ENCODE measurements at places on chromosomes 5 and 9.

GRCh38 chr5:83724935-83725334 lies 4.3 kb upstream of the HAPLN1 start:
- DNase-seq = no peak

- no peak for DNase-seq
These were observed 15.0 kb downstream of the ARHGAP26 start for GRCh38 chr5:142785206-142785605.

GRCh38 chr5:144548936-144549335 lies 378.3 kb downstream of the KCTD16 start:
- no peak for DNase-seq

- DNase-seq = no peak
These were observed 41.6 kb downstream of the CDK5RAP2 start for GRCh38 chr9:120538339-120538738.

- DNase-seq = no peak
These were observed 80.1 kb upstream of the TNFAIP8 start for GRCh38 chr5:119275601-119276173.

- no peak for DNase-seq
These were observed 219.9 kb upstream of the BRINP1 start for GRCh38 chr9:119588874-119589744.
